Endothelial cell (in vitro differentiated cells): ENCODE measurements at places on chromosomes 6 and 20.

- no peak for DNase-seq
Measured at GRCh38 chr6:21653905-21654304, 60.4 kb downstream of the SOX4 start.

DNA sequence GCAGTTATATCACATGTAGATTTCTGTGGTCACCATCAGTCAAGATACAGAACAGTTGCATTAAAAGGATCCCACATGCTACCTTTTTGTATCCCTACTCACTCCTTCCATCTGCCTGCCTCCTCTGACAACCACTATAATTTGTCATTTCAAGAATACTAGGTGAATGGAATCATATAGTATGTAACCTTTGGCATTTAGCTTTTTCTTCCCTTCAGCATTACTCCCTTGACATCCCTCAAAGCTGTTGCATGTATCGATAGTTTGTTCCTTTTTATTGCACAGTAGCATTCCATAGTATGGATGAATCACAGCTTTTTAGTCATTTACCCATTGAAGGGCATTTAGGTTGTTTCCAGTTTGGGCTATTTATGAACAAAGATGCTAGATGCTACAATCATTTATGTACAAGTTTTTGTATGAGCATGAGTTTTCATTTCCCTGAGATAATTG is 26.1 kb downstream of the NCOA7 start:
- DNase-seq: no peak

- peak; percentile 27 for DNase-seq
Measured at GRCh38 chr6:167547751-167548150, 222.9 kb downstream of the TTLL2 start.

DNA sequence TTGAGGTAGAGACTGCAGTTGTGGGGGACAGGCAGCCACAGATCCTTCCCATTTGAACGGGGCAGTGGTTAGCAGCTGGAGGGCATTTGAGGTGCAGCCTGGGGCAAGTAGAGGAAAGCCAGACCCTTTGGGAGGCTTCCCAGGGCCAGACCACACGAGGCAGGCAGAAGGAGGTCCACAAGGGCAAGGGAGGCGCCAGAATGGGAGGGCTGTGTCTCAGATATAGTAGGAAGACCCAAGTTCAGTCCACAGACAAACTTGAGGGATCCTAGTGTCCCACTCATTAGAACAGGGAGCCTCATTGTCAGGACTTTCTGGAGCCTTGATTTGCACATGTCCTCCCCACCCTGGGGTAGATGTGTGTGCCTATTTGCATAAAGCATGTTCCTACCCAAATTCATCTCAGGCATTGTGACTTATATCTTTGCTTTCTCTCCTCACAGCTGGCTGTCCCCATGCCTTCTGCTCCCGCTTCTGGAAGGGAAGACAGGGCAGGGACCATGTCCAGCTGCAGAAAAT is 166.0 kb downstream of the VEGFA start:
- DNase-seq: no peak

DNA sequence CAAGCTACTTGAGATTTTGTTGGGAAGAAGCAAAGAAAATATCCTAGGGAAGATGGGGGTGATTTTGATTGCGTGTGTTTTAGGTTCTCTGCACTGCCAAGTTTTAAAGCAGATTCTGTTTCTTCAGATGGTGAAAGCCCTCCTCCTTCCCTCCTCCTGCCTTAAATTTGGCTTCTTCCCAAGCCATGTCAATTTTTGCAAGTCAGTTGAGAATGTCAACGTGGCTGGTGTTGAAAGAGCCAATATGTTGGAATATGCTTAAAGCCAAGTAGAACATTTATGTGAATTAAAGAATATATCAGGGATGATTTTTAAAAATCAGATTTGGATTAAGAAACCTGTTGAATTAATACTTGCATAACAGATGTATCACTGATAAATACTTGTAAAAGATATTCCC is 270.8 kb downstream of the ARID1B start:
- no peak for DNase-seq
